ENCODE measurements at places on chromosomes 11 and 22.

DNA sequence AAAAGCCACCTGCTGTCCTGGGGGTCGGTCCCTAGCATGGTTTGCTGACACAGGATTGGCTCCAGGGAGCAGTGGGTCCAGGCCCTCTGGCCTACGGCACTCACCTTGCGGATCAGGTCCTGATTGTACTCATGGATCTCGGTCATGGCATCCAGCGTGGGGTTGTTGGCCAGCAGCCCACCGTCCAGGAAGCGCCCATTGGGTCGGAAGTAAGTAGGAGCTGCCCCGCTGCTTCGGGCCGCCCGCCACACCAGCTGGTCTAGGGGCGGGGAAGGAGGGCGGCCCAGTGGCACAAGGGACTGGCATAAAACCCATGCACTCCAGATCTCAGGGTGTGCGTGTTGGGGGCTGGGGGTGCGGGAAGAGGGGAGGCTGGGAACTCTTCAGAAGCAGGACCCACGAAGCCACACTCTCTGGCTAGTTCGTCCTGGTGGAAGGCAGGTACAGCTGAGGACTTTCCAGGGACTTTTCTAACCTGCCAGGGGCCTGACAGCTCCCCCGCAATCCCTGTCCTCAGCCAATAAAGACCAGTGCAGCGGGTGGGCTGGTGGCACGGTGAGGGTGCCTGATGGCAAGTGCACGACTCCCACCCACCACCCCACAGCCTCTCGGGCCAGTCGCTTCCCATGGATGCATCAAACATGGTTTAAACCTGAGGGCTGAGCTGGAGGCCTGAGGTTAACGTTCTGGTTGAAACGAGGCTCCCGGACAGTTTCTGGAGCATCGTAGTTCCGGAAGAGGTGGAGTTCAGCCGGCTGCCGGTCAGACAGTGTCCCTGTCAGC is 5.1 kb upstream of the BAIAP2L2 start:
- no peak for DNase-seq

DNA sequence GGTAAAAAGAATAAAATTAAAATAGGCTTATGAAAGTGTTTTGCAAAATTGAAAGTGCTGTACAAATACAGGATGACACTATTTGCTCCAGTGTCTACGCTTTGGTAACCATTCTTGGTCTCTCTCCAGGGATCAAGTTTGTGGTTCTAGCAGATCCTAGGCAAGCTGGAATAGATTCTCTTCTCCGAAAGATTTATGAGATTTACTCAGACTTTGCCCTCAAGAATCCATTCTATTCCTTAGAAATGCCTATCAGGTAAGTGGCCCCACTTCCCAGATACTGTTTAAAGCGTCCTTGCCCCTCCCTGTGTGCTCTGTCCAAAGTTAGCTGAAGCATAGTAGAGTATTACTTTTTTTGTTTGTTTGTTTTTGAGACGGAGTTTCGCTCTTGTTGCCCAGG is 3.1 kb downstream of the TRAPPC4 start:
- no peak for DNase-seq

- DNase-seq, result no peak
These were observed 18.4 kb upstream of the IL2RB start for GRCh38 chr22:37167981-37168647.

DNA sequence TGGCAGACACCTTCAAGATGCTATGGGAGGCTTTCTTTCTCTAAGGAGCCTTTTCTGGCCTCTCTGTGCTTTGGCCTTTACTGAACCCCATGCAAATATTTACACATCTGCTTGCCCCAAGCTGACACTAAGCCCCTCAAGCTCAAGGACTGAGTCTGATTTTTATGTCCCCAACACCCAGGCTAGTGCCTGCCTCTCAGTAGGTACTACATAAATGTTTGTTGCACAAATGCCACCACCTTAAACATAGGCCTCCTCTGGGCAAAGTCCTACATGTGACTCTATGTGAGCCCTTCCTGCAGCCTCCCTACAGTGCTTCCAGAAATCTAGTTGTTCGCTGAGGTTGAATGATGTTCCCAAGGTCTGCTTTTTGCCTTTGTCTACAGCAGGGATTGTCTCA is 187.6 kb downstream of the DBX1 start:
- DNase-seq, result no peak

GRCh38 chr11:67266449-67267187 is at the start of gene GRK2:
GRK2 (plus strand) TSS chr11:67266473; CDS start chr11:67266700, 227 bp downstream.
- DNase-seq, result peak; percentile 28

DNA sequence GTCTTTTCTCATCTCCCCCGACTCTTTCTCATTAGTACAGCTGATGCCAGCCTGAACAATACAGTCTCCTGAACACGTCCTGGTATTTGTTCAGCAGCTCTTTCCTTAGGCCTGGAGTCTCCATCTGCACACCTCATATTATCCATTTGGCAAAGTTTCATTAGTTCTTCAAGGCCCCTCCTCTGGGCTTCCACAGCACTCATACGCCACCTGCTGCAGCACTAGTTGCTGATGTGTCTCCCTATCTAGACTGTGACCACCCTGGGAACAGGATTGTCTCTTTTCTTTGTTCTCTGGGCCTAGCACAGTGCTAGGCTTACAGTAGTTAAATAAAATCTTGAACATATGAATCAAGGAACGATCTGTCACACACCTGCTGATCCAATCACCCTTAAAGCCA is 17.2 kb downstream of the DCHS1 start:
- DNase-seq, result no peak

GRCh38 chr11:108508653-108509593 is 10.7 kb upstream of the POGLUT3 start:
- DNase-seq, result no peak

- DNase-seq, result no peak
These were observed 1075.9 kb downstream of the BRD1 start for GRCh38 chr22:48751539-48752437.

DNA sequence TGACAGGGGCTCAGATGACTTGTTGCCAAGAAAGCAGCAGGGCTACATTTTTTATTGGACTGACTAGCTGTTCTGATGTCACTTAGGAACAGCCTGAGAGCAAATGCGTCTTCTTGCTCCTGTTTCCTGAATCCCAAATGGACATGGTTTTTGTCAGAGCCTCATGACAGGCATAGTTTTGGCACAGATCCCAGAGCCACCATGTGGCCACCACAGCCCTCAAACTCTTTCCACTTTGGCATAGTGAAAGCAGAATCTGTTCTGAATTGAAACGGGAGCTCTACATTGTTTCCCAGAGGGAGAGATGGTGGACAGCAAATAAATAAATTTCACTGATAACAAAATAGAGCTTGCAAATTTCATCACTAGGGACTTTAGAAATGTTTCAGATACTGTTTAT is 222.2 kb downstream of the C11orf87 start:
- DNase-seq, result no peak

- peak; percentile 27 for DNase-seq
These were observed 5.9 kb upstream of the ADORA2A start for GRCh38 chr22:24421428-24421931.

- DNase-seq, result no peak
These were observed 26.5 kb upstream of the TMPRSS4 start for GRCh38 chr11:118050208-118050891.

DNA sequence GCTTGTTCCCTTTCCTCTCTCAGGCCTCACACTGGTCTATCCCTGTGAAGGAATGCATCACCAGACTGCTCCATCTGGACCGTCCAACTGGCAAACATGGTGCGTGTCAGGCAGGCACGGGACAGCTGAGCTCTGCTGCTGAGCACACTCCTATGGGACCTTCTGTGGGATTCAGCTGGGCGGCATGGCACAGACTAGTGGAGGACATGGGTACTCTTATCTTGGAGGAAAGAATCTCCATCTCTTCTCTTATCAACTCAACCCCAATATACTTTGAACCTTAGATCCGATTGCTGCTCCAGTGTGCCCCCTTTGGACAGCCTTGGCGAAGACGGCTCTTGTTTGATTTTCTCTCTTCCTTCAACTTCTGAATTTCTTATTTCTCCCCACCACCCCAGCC is 593.6 kb downstream of the ETS1 start:
- DNase-seq, result no peak

DNA sequence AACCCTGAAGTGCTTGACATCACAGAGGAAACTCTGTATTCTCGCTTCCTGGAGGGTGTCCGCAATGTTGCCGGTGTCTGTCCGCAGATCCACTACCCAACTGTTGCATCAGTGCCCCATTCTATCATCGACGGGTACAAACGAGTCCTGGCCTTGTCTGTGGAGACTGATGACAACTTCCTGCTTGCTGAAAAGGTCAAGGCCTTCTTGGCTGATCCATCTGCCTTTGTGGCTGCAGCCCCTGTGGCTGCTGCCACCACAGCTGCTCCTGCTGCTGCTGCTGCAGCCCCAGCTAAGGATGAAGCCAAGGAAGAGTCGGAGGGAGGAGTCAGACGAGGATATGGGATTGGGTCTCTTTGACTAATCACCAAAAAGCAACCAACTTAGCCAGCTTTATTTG is 42.9 kb upstream of the DAGLA start:
- DNase-seq, result no peak

DNA sequence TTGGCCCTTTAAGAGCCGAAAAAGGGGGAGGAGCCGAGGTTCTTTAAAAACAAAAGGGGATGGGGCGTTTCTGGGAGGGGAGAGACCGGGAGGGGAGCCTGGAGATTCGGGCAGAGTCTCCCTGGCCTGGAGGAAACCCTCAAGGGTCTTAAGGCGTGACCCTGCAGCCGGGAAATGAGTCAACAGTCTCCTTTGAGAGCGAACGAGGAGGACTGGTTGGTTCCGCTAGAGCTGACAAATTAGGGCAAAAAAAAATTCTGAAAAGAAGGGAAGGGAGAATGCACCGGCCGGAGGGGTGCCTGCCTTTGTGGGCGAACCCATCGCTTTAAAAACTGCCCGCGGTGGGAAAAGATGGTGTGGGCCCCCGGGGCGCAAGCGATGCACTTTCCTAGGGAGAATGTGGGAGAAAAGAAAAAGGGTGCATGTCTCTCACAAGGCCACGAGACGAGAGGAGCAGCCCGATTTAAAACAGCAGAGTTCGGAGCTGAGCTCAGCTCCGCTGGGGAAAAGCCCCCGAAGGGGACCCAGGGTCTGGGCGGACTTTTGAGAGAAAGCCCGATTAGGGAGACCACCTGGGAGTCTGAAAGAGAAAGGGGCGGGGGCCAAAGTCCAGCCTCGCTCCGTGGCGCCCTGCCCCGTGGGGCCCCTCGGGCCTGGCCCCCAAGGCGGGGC is 874 bp downstream of the ZFTA start:
- DNase-seq, result peak; percentile 56

DNA sequence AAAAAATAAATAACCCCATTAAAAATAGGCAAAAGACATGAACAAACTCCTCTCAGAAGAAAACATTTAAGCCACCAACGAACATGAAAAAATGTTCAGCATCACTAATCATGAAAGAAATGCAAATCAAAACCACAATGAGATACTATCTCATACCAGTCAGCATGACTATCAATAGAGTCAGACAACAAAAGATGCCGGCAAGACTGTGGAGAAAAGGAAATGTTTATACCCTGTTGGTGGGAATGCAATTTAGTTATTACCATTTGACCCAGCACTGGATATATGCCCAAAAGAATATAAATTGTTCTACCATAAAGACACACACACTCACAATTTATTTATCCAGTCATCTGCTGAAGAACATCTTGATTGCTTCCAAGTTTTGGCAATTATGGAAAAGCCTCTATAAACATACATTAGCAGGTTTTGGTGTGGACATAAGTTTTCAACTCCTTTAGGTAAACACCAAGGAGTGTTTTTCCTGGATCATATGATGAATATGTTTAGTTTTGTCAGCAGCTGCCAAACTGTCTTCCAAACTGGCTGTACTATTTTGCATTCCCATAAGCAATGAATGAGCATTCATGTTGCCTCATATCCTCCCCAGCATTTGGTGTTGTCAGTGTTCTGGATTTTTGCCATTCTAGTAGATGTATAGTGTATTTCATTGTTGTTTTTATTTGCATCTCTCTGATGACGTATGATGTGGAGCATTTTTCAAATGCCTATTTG is 28.0 kb downstream of the OR8D1 start:
- no peak for DNase-seq

DNA sequence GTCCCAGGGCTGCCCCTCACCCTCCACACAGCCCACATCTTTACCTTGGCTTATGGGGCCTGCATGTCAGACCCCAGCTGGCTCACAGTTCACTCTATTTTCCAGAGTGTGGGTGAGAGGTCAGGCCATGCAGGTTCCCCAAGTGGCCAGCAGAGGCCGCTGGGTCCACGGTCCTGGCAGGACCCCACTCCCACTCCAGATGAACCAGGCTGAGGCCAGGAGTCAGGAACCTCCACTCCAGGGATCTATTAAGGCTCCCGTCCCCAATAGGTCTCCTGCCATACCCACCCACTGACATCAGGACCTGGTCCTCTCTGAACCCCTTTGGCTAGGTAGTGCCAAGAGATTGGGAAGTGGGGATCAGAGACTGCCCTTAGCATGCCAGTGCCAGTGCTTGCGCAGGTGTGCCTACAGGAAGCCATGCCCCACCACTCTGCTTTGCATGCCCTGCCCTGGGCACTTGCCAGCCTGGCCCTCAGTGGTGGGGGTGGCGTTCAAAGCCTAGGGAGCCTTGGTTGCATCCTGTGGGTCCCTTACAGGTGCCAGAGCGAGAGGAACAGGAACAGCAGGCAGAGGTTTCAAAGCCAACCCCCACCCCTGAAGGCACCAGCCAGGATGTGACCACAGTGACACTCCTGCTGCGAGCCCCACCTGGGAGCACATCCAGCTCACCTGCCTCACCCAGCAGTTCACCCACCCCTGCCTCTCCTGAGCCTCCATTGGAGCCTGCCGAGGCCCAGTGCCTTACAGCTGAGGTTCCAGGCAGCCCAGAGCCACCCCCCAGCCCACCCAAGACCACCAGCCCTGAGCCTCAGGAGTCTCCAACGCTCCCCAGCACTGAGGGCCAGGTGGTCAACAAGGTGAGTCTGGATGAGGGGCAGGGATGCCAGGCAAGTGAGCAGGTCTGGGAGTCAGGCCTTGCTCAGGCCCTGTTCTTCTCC is 8.3 kb downstream of the SMTN start:
- DNase-seq, result peak; percentile 31

- DNase-seq, result no peak
These were observed 57.5 kb downstream of the RTL6 start for GRCh38 chr22:44440224-44441160.

DNA sequence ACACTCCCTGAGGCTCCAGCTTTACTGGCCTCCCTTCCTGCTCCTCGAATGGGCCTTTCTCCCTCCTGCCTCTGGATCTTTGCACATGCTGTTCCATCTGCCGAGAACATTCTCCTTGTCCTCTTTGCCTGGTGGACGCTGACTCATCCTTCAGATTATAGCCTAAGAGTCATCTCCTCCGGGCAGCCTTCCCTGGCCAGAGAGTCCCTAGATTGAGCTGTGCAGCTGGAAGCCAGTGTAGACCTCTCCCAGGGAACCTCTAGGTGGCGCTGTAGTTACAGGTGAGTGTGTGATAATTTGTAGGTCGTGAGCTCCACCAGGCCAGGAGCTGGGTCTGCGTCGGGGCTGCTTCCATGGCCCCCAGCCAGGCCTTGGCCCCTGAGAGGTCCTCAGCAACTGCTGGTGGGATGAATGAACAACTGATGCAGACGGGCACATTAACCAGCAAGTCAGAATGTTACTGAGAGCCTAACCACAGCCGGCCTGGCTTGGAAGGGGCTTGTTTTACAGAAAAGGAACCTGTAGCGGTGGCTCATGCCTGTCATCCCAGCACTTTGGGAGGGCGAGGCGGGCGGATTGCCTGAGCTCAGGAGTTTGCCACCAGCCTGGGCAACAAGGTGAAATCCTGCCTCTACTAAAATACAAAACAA is 8.7 kb downstream of the PNPLA5 start:
- DNase-seq, result peak; percentile 35

Data from CD4-positive, alpha-beta T cell treated with Interleukin-4 for 4 hours (primary cell).